Occipital lobe (tissue), 3 donors: ENCODE measurements at places on chromosomes 7 and 10. TPM values are rescaled to one million over a fixed set of nuclear protein-coding genes. Genes with fewer than 3 reads are reported as not detected.
A peak's percentile ranks its signal among the peaks of the same experiment; 100 is the strongest.

DNA sequence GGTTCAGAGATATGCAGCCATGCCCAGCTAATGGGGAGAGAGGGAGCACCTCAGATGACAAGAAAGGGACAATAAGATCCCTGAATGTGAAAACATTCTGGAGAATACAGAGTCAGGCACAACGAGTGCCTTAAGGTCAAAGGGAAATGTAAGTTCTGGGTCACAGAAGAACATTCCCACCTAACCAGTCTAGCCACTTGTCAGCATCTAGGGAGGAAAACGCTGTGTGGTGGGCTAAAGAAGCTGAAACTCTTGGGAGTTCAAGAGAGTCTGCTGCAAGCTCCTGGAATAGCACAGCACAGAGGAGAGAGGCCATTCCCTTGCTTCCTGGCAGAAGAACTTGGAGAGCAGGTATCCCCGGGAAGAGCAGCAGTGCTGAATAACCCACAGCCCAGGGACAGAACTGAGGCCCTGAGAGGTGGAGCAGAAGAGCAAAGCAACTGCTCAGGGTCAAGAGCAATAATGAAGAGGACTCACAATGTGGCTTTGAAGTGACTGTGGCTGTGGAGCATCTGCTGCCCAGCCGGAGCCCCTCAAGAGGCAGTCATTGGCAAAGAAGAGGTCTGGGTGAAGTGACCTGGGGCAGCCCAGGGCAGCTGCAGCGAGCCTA lies 182.3 kb downstream of the NPSR1 start:
- DNase-seq = no peak

GRCh38 chr10:132407243-132407746 lies 10.3 kb downstream of the PWWP2B start:
- no peak for DNase-seq

The TRIM73 gene
- total RNA-seq = 2.8 TPM

The NME8 gene
- not detected for total RNA-seq

DNA sequence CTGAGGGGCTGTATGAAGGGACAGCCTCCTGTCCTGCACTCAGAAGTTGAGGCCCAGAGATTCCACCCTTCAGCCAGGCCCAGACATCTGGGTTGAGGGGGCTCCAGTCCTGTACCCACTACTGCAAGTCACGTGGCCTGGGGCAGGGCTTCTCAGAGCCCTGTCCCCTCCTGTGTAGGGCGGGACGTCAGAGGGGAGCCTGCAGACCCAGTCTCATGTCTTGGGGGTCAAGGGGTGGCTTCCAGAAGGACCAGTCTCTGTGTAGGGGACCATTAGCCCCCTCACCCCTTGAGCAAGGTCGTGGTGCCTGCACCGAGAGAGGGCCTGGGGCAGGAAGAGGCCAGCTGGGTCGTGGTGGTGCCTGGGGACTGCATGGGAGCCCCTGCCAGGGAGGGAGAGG lies 593 bp upstream of the PILRA start:
- no peak for DNase-seq

DNA sequence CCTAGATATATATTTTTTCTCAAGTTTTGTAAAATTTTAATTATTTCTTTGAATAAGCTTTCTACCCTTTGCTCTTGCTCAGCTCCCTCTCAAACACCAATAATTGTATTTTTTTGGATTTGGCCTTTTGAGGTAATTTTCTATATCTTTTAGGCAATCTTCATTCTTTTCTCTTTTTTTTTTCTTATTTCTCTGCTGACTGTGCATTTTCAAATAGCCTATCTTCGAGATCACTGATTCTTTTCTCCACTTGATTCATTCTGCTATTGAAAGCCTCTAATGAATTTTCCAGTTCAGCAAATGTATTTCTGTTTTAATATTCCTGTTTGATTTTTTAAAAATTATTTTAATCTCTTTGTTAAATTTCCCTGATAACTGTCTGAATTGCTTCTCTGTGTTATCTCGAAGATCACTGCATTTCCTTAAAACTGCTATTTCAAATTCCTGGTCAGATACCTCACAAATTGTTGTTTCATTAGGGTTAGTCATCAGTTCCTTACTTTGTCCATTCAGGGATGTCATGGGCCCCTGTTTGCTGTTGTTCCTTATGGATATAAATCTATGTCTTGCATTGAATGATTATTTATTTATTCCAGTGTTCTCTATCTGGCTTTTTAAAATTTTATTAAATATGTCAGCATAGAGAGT lies 100.1 kb upstream of the UNC5B start:
- no peak for DNase-seq

The SLC39A12 gene
- 2.2 TPM for total RNA-seq

DNA sequence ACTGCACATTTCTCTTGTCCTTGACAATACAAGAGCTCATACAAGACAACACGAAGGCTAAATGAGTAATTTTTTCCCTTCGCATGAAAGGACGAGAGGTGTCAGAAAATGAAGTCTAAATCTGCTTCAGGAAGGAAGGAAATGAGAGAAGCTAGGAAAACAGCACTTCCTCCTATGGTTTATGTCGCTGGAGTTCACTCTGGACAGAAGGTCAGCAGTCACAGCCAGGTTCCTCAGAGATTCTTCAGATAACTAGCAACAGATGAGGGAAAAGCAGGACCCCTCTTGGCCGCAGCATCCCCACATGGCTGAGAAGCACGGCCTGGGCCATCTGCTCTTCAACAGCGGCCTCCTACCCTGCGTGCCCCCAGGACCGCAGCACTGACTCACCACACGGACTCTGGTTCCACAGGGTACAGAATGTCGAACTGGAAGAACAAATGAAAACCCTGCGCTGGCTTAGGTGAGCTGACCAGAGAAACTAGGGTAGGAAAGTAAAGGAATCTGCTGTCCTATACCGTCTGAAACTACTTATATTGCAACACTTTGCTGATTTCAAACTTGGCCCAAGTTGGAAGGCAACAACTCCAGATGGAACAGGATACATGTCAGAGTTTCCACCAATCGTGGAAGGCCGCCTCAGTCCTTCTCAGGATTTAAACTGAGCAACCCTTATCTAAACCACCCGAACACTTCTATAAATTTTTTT lies 26.3 kb downstream of the DNMBP start:
- no peak for DNase-seq

The CDNF gene
- total RNA-seq = 1.4 TPM

- DNase-seq = no peak
Measured at GRCh38 chr10:11395581-11396310, 215.7 kb downstream of the USP6NL start.

GRCh38 chr10:102643336-102644065 lies 778 bp upstream of the TRIM8 start:
- peak; percentile 66 for DNase-seq

- no peak for DNase-seq
Measured at GRCh38 chr10:87038786-87039185, 18.7 kb downstream of the FAM25A start.

GRCh38 chr7:42385912-42386311 lies 148.9 kb upstream of the GLI3 start:
- no peak for DNase-seq

DNA sequence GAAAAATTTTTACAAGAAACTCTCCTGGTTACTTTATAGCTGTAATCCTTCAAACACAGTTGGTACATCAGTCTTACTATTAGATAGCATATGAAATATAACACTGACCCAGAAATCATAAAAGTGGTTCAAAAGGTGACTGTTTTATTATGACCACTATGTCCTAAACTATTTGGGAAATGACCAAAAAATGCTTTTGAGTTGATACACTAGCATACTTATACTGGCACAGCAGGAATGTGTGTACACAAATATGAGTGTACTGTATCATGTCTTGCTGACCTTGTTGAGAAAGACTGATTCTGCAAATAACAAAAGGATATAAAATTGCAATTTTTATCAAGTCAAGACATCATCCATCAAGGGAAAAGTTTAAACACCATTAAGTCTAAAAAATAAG lies 24.3 kb downstream of the CSTF2T start:
- no peak for DNase-seq

DNA sequence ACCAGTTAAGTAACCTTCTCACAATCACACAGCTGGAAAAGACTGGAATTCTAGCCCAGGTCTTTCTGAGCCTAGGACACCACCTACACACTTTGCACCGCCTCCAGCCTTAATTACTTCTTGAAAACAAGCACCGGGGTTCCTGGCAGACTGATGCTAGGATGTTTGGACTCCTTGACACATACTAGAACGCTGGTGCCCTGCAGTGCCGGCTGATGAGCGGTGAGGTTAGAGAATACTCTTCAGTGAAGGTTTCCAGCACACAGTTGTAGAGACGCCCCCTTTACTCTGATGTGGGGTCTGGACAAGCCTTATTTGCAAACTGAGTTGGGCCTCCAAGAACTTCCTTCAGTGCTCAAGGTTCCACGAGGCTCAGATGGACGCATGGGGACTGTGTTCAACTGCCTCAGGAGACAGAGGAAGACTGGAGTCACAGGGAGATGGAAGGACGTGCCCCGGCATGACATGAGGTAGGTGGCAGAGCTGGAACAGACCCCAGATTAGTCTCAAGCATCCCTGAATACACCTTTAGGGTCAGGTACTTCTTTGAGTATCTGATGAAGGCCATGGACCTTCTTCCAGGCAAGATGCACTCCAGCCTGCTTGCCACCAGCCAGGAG lies 89.6 kb downstream of the COBL start:
- DNase-seq = no peak

GRCh38 chr7:29449569-29450260 lies 113.9 kb upstream of the PRR15 start:
- no peak for DNase-seq

- DNase-seq = no peak
Measured at GRCh38 chr7:26187380-26188205, 13.0 kb downstream of the HNRNPA2B1 start.

DNA sequence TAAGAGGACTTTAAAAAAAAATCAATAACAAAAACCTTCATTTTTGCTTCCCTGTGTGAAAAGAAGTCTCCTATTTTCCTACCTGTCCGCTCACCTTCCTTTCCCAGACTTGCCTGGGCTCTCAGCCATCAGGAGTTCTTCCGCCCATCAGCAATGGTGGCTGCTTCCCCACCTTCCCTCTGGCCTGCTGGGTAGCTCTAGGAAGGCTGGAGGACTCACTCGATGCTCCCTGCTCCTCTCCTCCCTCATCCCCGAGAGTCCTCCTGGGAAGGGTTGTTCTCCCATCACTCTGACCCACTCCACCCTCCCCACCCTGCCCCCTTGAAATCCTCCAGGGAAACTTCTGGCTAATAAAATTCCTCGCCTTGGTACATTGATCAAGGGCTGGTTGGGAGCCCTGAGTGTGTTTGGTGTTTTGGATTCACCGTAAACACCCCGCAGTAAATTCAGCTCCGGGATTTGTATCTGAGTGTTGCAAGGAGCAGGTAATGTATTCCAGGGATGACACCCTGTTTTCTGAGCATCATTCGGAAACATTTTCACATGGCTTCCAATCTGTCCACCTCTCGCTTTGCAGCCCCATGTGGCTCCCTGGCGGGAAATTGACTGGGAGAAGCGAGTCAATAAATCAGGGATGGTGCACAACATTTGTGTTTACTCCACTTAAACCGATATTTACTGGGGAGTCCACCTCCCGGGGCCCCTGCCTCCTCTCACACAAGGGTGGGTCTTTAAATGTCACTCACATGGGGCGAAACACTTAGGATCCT lies 126.4 kb upstream of the SDK1 start:
- DNase-seq = no peak

GRCh38 chr7:78296644-78297371 lies 498.2 kb downstream of the PHTF2 start:
- DNase-seq = no peak

- DNase-seq = no peak
Measured at GRCh38 chr7:262251-262572, 27.8 kb upstream of the FOXL3 start.

The PRKCQ gene
- total RNA-seq = 1.4 TPM
